ENCODE measurements at places on chromosomes 11 and 22.

- DNase-seq, result no peak
Measured at GRCh38 chr11:112652786-112653390, 308.3 kb upstream of the NCAM1 start.

DNA sequence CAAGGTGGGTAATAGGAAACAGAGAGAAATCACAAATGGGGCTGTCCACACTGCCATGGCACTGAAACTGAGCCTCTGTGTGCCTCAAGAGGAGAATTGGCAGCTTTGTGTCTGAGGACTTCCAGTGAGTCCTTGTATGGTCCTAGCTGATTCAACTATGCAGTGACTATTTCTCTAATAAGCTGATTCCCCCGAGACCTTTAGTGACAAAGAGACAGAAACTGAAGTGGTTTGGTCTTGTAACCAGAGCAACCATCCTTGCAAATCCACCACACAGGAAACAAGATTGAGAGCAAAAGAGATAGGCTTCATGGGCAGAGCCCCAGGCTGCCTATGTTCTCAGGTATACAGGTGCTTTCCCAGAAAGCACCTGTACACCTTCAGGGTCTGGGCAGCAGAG, 1038.5 kb downstream of the NTM start:
- no peak for DNase-seq

- no peak for DNase-seq
Measured at GRCh38 chr11:31973172-31973571, 117.7 kb upstream of the RCN1 start.

DNA sequence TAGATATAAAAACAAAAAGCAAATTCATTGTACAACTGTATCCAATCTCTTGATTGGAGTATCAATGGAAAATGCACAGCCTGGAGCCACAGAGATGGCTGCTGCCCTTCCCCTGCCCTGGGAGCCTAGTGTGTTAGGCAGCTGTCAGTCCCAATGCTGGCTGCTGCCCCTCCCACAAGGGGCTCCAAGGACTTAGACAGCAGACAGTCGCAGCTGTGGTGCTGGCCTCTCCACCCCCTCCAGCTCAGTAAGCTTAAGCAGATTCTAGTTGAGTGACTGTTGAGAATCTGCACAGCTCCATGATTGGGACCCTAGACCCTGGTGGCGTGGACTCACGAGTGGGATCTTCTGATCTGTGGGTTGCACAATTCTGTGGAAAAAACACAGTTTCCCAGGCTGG, 1511.2 kb downstream of the FAM181B start:
- no peak for DNase-seq

GRCh38 chr11:59822989-59823566, 12.5 kb upstream of the MRPL16 start:
- peak; percentile 61 for DNase-seq

- DNase-seq, result peak; percentile 16
Measured at GRCh38 chr11:116217006-116217405, 555.8 kb downstream of the BUD13 start.

DNA sequence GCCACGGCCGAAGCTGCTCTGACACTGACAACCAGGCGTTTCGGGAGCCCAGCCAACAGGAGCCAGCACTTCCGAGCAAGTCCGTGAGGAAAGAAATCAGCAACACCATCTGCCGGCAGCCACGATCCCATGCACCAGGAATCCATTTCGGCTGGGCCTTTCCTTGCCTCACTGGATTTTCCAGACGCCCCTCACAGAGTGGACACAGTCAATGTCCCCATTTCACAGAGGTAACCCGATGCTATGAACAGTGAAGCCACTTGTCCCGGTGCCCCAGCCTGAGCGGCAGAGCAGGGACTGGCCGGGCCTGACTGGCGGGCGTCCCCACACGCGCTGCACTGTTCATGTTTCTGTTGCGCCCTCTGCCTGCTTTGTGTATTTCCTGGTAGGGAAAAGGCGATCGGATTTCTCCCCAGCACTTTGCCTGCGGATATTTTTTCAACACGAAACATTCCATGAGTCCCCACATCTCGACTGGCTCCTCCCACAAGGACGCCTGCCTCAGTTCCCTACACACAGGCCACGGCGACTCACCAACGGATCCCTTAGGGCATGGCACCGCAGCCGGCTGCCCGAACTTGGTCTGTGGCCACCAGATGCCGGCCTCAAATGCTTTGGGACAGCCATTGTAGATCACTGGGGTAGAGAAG, 55.3 kb downstream of the TRMU start:
- no peak for DNase-seq

All from LoVo (cell line).